ENCODE measurements at places on chromosomes 4 and X.

DNA sequence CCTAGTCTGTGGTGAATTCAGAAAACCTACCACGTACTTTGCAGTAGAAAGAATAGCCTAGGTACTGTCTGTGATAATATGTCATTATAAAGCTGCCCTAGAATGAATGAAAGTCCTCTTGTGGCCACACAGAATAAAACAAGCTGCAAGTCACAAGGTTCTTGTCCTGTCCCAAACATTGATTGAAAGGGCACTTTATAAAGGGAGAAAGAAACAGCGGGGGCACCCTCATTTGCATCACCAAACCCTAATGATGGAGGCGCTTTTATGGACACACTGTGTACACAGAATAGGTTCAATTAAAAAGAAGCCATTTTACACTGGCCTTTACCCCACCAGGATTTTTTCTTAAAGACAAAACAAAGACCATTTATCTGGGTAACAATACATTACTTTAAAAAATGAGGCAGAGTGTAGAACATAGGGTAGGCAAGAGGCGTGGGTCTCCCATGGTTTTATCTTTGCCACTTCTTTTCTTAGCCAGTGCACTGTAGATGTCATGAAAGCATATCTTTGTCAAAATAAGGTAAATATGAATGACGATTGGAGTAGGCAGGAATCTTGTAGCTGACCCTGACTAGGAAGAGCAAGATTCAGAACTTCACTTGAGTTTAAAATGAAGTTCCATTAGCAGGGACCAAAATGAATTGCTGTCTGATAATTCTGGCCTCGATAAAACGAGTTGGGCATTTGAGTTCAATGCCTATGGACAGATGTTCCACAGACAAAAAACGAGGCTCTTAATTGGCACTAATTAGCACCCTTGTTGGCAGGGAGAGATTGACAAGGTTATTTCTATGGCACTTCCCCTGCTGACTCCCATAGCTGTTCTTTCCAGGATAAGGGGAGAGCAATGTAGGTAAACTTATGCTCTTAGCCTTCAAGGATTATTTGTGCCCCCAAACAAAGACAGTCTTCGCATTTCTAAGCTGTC lies 365.1 kb downstream of the AFF2 start:
- DNase-seq = no peak

DNA sequence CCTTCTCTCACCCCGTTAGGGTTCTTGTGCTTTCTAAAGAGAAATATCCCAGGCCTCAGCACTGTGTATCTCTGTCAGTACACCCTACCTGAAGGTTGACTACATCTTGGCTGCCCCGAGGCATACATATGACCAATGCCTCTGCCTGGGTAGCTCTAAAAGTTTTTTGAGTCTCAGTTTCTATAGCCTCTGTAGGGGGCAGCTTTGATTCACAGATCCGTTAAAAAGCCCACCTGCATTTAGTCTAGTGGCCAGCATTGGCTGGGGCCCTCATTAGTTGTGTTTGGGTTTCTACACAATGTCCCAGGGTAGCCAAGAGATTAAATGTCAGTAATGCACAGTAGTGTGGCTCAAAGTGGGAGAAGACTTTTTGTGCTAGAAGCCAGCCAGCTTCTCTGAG lies 151.1 kb downstream of the CFAP299 start:
- DNase-seq = no peak

DNA sequence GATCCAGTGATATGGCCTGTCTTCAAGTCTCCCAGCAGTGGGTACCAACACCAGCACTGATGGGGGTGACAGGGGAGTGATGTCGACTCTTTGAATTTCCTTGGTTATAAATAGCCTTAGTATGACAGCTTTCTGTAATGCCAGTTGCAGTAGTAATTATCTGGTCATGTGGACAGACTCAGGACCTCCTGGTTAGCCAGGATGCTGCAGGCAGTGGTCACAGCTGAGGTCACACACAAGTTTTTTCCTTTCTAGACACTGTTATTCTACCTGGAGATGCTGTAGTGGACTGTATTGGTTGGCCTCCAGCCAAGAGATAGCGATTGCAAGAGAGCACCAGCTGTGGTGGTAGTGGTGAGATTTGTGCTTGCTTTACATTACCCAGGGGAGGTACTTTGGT lies 63.6 kb downstream of the UPRT start:
- no peak for DNase-seq

- no peak for DNase-seq
Measured at GRCh38 chr4:105126311-105127169, 20.1 kb upstream of the TET2 start.

- DNase-seq = no peak
Measured at GRCh38 chr4:41882625-41883347, 52.4 kb upstream of the TMEM33 start.

- DNase-seq = no peak
Measured at GRCh38 chr4:152896811-152897210, 39.3 kb upstream of the FHDC1 start.

DNA sequence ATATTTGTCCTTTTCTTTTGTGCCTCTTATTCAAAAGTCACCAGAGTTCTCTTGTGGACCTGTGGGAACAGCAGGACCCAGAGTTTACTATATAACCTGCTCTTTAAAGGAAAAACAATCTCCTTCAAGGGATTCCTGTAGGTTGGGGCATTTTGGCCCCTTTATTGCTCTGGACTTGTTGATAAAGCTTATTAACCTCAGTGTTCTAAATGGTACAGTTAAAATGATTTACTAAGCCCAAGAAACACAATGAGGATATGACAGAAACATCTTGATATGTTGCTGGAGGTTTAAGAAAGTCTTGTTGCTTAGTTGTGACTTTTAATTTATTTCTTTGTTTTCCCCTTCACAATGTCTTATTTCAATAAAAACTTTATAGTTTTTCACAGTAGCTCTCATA lies 46.8 kb downstream of the SLIT2 start:
- no peak for DNase-seq

DNA sequence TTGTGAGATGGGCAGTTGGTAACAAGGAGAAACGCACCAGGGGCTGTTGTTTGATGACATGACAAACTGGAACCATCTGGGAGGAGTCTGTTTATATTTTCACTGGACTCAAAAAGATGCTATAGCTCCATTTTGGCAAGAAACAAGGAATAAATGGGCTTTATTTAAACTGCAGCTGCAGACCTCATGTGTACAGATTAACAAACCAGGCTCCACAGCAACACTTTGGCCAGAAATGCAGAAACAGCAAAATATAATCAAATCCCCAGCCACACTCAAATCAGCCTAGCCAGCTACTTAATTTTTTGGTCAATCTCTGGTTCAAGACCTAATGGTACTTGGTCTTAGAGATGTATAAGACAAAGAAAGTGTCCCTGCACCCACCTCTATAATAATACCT lies 52.7 kb downstream of the ASB9 start:
- no peak for DNase-seq

DNA sequence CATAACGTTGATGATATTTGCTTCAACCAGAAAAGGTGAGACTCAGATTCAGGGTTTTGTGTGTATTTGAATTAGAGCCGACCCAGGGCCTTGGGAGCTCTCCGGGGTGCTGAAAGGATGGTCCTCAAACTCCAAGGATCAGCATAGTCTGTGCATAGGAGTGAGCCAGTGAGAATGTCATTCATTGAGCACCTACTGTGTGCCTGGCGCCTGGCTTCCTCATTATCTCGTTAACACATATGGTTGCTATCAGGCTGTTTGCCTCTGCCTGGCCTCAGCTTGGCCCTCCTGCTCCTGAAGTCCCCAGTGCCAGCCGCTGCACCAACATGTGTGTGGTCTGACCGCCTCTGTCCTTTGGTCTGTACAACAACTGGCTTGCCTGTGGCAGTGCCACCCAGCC lies 25.1 kb upstream of the JAKMIP1 start:
- DNase-seq = no peak

DNA sequence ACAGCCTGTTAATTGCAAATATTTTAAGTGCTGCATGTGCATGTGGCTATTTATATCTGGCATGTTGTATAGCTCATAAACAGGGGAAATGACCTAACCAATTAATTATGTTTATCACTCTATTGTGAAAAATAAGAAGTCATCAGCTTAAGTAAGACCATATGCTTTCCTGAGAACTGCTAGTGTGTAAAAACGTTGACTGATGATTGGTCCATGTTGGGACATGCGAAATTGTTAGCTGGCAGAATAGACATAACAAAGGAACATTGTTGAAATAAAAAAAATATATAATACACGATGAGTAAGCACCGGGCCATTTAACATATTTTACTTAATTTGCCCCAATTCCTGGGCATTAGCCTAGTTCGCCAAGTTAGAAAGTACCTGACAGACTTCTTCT lies 207.5 kb downstream of the ANK2 start:
- no peak for DNase-seq

DNA sequence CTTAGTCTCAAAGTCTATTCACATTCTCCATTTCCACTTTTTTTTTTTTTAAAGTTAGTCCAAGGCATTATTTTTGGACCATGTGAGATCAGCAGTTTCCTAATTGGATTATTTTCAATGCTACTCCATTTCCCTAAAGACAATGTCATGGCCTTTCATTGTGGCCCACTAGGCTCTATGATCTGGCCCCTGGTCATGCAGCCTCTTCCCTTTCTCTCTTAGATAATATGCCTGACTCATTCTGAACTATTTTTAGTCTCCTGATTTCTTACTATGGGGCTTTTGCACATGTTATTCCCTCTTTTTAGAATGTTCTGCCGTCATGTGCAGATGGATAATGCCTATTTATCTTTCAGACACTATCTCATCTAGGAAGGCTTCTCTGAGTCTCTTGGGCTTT lies 157.3 kb downstream of the TMA16 start:
- DNase-seq = no peak

- no peak for DNase-seq
Measured at GRCh38 chrX:132900633-132901293, 57.7 kb downstream of the HS6ST2 start.

DNA sequence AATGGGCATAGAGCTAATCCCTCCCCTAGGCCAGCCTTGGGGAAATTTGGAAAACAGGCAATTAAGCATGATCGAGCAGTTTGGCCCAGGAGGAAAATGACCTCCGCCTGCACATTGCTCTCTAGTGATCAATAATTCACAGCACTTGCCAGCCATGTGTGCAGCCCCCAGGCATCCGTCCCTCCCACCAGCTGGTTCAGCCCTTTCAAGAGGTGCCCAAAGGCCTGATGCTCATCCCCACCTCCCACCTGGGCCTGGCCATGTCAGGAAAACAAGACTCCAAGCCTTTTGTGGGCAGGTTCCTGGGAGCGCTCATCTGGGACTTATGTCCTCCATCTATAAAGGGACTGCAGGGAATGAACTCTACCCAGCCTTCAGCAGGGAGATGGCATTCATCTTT lies 17.5 kb upstream of the PPP2R2C start:
- DNase-seq = no peak

- DNase-seq = no peak
Measured at GRCh38 chr4:110626532-110627153, 3.8 kb upstream of the PITX2 start.

GRCh38 chr4:41525129-41525528 lies 12.8 kb upstream of the LIMCH1 start:
- DNase-seq = peak; percentile 22

GRCh38 chr4:185255868-185256267 lies 46.5 kb downstream of the SNX25 start:
- no peak for DNase-seq

DNA sequence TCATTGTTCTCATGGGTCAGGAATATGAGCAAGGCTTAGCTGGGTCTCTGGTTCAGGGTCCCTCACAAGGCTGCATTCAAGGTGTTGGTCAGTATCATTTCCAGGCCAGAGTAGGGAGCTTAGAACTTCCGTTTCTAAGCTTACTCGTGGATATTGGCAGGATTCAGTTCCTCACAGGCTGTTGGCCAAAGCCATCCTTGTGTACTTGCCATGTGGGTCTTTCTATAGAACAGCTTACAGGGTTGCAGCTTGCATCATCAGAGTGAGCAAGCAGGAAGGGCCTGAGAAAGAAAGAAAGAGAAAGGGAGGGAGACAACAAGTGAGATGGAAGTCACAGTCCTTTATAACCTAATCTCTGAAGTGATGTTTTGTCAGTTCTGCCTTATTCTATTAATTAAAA lies 5.1 kb upstream of the LIMCH1 start:
- no peak for DNase-seq

DNA sequence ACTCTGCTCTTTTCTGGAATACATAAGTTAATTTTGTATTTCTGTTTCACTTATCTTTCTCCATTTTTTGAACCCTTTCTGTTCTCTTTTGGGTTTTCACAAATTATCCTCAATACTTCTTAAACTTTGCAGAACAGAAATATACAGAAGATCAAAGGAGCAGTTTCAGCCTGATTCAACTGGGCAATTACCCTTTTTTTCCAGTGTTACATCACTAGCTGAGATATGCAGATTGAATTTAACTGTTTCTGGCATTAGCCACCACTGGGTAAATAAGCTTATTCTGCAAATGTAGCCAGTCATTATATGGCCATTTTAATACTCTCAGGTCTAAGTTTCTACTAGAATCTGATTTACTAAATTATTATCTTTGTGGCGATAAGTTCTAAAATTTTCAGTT lies 66.9 kb upstream of the GRID2 start:
- peak; percentile 6 for DNase-seq

- DNase-seq = no peak
Measured at GRCh38 chr4:178293601-178294000, 851.4 kb upstream of the AGA start.

- DNase-seq = no peak
Measured at GRCh38 chr4:113682730-113683537, 78.6 kb downstream of the CAMK2D start.

DNA sequence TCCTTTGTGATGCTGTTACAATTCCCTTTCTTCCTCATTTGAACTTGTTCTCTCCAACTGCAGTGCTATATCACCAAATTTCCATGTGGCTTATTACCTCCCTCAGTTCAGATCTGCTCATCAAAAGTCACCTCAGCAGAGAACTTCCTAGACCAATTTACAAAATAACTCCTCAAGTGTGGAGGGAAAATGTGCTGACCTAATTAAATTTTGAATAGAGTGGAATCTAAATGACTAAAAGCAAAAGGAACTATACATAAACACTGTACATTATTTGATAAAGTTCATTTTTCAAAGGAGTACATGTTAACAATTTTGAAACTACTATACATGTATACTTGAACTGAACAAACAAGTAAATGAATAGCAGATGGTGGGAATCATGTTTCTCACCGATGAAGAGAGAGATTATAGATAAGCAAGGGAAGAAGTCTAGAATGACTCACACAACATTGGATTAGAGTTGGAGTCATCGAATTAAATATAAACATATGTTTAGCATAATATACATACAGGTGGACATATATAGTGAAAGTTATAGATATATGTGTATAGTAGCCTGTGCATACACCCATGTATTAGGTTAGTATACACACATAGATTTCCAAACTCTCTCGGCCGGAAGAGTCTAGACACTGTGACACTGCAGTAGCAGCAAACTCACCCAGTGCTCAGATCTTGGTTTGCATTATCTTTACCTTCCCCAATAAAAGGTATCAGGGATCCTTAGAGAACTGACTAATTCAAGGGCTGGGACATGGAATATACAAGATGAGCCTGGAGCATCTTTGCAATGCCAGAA lies 318.7 kb downstream of the PCDH18 start:
- peak; percentile 9 for DNase-seq

DNA sequence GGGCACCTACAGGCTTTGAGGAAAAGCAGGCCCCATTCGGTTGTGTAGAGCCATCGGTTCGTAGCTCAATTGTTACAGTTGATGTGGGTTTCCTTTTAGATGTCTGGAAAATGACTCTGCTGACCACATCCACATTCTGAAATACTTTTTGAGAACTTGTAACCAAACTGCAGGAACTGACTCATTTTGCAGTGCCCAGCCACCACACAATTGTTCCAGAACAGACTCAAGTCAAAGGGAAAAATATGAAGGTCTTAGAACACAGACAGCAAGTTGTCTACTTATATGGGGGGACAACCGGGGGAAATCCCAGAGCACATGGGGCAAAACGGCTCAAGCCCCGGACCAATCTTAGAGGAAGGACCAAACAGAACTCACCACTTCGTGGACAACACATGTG lies 557.6 kb upstream of the DIPK2B start:
- peak; percentile 59 for DNase-seq

- DNase-seq = no peak
Measured at GRCh38 chr4:186778134-186778533, 54.5 kb upstream of the FAT1 start.

Data from amniotic stem cell (primary cell).